ENCODE measurements at places on chromosomes 5 and 9. TPM values are rescaled to one million over a fixed set of nuclear protein-coding genes. Genes with fewer than 3 reads are reported as not detected.

Gene ABO
- polyA plus RNA-seq: not detected

Gene PCDH12
- polyA plus RNA-seq: 0.01 TPM

Gene SH3PXD2B
- 17.9 TPM for polyA plus RNA-seq

Gene SIL1
- 48.2 TPM for polyA plus RNA-seq

Gene INSL4
- not detected for polyA plus RNA-seq

Gene EIF4E1B
- polyA plus RNA-seq: not detected

Gene ALDH1A1
- polyA plus RNA-seq: 0.32 TPM

Gene TYRP1
- polyA plus RNA-seq: 0.50 TPM
